ENCODE measurements at places on chromosomes 1 and 21. TPM values are rescaled to one million over a fixed set of nuclear protein-coding genes. Genes with fewer than 3 reads are reported as not detected.
A peak's percentile ranks its signal among the peaks of the same experiment; 100 is the strongest.

GRCh38 chr21:20443558-20444155 lies 554.6 kb upstream of the NCAM2 start:
- no peak for DNase-seq

DNA sequence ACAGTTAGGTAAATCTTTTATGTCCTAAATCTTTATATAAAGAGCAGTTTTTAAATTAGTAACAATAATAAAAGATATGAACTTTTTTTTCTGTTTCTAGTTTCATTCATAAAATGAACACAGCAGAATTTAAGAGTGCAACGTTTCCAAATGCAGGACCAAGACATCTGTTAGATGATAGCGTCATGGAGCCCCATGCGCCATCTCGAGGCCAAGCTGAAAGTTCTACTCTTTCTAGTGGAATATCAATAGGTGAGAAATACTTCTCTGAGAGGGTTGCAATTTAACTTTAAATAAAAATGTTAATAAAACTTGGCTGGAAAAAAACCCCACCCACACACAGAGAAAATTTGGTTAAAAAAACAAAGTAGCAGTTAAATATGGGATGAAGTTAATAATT lies 15.0 kb upstream of the ANGPTL1 start:
- no peak for DNase-seq

NID1 gene
- polyA plus RNA-seq: 199 TPM

OPTC gene
- not detected for polyA plus RNA-seq

VANGL2 gene
- 38.7 TPM for polyA plus RNA-seq

DNA sequence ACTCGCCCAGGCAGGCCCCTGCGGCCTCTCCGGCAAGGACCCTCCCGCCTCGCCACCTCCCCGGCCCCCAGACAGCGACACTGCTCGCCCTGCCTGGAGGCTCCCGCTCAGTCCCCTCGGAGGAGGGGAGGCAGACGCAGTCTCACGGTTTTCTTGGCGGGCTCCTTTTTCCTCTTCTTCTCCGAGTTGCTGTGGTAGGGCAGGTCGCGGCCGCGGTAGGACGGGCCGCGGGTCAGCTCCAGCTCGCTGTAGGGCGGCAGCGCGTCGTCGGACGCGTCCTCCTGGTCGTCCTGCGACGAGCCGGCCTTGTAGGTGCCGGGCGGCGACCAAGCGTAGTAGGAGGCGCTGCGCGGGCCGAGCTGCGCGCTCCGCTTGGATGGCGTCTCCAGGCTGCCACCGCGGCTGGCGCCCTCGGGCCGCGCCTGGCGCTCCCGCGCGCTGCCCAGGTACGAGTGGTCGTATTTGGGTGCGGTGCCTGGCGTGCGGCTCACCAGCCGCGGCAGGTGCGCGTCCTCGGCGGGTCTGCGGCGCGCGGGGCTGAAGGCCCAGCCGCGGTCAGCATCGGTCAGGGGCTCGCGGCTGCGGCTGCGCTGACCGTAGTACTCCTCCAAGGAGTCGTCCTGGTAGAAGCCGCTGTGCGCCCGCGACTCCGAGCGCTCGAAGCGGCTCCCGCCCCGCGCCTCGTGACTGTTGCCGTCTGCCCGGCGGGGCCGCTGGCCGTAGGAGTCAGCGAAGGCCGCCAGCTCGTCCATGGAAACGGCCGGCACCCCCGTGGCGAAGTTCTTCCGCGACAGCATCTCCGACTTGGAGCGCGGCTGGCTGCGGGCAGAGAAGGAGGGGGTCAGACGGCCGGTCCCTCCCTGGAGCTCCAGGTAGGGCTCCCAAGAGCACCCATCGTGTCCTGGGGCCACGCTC lies 44.8 kb upstream of the TADA1 start:
- peak; percentile 14 for DNase-seq

DNA sequence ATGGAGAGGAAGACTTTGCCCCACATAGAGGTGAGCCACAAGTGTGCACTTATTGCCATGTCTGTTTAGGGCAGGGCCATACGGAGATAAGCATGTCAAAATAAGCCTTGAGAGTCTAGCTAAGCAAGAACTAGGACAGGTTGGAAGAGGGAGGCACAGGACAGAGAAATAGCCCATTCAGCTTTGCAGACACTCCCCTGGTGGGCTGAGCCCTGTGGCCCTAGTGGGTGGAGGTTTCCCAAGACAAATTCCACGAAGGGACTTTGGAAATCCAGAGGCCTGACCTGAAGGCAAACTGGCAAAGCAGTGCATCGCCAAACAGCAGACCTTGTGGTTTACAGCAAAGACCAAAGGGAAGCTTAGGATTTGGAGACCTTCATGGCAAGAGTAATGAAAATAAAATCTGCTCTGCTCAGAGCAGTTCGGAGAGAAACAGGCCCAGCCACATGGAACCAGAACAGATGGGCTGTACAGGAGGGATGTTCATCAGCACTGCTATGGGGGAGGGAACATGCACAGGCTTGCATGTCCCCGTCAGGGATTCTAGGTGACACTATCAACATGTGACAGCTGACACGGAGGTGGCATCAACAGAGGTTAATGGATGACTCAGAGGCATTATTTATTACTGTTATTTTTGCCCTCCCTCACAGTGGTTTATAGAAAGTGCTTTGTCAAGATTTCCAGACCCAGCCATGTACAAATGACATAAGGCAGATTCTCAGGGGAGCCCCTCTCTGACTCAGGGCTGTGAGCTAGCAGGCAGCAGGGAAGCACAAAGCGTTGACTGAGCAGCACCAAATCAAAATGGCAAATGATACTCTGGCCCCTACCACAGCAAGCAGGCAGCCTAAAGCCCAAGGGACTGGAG lies 90.1 kb upstream of the IRF2BP2 start:
- DNase-seq: no peak

DNA sequence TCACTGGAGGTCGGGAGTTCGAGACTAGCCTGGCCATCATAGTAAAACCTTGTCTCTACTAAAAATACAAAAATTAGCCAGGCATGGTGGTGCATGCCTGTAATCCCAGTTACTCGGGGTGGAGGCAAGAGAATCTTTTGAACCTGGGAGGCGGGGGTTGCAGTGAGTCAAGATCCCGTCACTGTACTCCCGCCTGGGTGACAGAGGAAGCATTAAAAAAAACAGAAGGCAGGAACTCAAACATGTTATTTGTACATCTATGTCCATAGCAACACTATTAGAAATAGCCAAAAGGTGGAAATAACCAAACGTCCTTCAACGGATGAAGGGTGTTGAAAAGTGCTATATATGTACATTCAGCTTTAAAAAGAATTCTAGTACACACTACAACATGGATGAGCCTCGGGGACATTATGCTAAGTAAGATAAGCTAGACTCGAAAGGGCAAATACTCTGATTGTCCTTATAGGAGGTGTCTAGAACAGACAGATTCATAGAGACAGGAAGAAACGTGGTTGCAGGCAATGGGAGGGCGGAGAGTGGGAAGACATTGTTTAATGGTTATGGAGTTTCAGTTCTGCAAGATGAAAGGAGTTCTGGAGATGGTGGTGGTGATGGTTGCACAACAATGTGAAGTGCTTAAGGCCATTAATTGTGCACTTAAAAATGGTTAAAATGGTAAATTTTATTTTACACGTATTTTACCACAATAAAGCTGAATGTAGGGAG lies 19.2 kb downstream of the NLRP3 start:
- DNase-seq: no peak

All from left lung (tissue), 14 donors.